Spleen (tissue), 13 donors: ENCODE measurements at places on chromosomes 5 and 9. TPM values are rescaled to one million over a fixed set of nuclear protein-coding genes. Genes with fewer than 3 reads are reported as not detected.
A peak's percentile ranks its signal among the peaks of the same experiment; 100 is the strongest.

RNF44 gene
- polyA plus RNA-seq: 44.4 TPM

- H3K4me1 ChIP-seq: peaks cover 55% of the 10 kb centered on the region
- H3K36me3 ChIP-seq: no peaks in the 10 kb centered on the region
- no peak for DNase-seq
- peak overlapping the region; percentile 94 for H3K27ac ChIP-seq
- no peaks in the 10 kb centered on the region for H3K27me3 ChIP-seq
Observed at GRCh38 chr5:81750308-81751008, 439 bp downstream of the SSBP2 start.

GRCh38 chr9:126756876-126757415, 47.9 kb upstream of the ZBTB43 start:
- H3K36me3 ChIP-seq: no peaks in the 10 kb centered on the region
- H3K27me3 ChIP-seq: no peaks in the 10 kb centered on the region
- H3K4me1 ChIP-seq: no peaks in the 10 kb centered on the region
- H3K27ac ChIP-seq: no peak overlapping the region
- no peak overlapping the region for H3K4me3 ChIP-seq

GRCh38 chr5:129094087-129094923, at the start of gene ISOC1:
ISOC1 (plus strand) TSS chr5:129094749; CDS start chr5:129094767, 18 bp downstream.
- DNase-seq: peak; percentile 98
- H3K27me3 ChIP-seq: no peaks in the 10 kb centered on the region
- H3K4me1 ChIP-seq: peaks cover 50% of the 10 kb centered on the region
- H3K4me3 ChIP-seq: peak within 1 kb of the TSS; percentile 78
- H3K27ac ChIP-seq: peak within 1 kb of the TSS; percentile 80
- H3K36me3 ChIP-seq: no peaks in the 10 kb centered on the region

TMEM174 gene
- polyA plus RNA-seq: not detected

FOXD4 gene
- polyA plus RNA-seq: 0.42 TPM

CTNND2 gene
- polyA plus RNA-seq: 0.93 TPM

- H3K4me3 ChIP-seq: no peak overlapping the region
- H3K36me3 ChIP-seq: no peaks in the 10 kb centered on the region
- DNase-seq: no peak
- H3K27me3 ChIP-seq: no peaks in the 10 kb centered on the region
Observed at GRCh38 chr5:138872841-138873465, 2.2 kb downstream of the LRRTM2 start.

ANXA6 gene
- 186 TPM for polyA plus RNA-seq
